ENCODE measurements at places on chromosomes 6 and 20.

DNA sequence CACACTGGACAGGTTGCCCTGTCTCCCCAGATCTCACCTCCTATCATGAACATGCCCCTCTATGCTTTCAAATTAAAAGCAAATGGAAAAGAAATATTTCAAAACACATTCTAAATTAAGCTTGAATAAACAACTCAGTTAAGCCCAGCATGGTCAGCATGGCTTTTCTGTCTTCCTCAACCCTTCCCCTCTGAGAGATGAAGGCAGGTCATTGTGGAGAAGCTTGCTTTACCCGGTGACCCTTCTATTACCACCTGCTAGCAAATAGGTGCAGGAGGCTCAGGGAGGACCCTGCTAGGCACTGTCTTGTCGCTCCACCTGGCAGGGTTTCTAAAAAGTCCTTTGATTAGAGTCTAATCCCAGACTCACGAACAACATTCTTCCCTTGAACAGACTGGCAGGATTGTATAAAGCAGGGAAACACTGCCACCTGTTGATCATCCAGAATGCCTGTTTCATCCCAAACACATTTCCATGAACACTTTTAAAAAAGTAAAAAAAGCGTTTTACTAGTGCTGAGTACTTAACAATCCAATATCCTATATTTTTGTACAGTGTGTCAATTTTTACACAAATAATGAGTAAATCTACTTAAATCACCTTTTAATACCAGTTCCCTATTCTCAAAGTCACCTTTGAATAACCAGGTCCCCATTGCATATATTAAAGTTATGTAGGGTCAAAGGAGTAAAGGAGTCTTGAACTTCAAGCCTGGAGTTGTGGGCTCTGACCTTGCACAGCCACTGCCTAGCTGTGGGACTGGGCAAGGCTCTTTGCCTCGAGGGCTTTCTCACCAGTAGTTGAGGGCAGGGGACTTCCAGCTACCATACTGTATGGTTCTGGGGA lies 75.5 kb downstream of the GPR6 start:
- no peak for DNase-seq

- no peak for DNase-seq
Observed at GRCh38 chr20:38799203-38799602, 6.3 kb upstream of the PPP1R16B start.

DNA sequence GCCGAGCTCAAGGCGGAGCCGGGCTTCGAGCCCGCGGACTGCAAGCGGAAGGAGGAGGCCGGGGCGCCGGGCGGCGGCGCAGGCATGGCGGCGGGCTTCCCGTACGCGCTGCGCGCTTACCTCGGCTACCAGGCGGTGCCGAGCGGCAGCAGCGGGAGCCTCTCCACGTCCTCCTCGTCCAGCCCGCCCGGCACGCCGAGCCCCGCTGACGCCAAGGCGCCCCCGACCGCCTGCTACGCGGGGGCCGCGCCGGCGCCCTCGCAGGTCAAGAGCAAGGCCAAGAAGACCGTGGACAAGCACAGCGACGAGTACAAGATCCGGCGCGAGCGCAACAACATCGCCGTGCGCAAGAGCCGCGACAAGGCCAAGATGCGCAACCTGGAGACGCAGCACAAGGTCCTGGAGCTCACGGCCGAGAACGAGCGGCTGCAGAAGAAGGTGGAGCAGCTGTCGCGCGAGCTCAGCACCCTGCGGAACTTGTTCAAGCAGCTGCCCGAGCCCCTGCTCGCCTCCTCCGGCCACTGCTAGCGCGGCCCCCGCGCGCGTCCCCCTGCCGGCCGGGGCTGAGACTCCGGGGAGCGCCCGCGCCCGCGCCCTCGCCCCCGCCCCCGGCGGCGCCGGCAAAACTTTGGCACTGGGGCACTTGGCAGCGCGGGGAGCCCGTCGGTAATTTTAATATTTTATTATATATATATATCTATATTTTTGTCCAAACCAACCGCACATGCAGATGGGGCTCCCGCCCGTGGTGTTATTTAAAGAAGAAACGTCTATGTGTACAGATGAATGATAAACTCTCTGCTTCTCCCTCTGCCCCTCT lies 1.1 kb downstream of the CEBPB start:
- DNase-seq, result peak; percentile 20

GRCh38 chr20:11242320-11242719 lies 568.5 kb upstream of the JAG1 start:
- no peak for DNase-seq

DNA sequence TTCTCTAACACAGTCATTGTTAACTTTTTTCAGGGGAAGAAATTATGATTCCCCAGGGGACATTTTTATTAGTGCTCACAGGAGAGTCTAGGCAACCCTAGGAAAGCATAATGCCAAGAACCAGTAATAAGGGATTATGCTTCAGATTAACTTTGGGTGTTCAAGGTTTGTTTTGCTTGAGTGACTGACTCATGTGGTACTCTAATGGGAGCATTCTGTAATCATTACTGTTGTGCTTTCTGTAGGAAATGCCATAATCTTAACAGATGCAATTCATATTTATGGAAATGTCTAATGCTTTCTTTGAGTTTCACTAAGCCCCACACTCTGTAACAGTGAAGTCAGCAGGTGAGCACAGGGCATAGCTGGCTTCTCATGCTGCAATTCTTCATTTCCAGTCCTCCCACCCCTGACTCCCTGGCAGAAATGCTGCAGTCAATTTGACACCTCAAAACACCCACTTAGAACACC lies 263.4 kb upstream of the MAN1A1 start:
- DNase-seq, result no peak

GRCh38 chr6:121830736-121831135 lies 395.3 kb downstream of the GJA1 start:
- DNase-seq, result no peak

DNA sequence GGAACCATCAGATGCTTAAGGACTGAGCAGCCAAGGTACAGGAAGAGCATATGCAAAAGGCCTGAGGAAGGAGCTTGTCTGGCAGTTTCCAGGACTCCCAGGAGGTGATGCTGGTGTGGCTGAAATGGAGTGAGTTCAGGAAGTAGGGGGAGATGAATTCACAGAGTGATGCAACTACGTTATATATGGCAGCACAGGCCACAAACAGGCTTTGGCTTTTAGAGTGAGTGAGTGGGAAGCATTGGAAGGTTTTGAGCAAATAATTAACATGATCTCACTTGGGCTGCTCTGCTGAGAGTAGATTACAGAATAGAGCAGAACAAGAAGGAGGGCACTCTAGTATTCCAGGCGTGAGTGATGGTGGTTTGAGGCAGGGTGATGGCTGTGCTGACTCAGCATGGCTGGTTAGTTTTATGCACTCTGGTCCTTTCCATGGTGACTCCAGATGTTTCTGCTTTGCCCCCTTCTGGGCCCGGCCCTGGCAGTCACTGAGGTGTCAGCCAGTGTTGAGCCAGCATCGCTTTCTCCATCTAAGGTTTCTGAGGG lies 6.5 kb downstream of the BTN2A2 start:
- DNase-seq, result no peak

- DNase-seq, result no peak
Observed at GRCh38 chr20:58921564-58921963, 59.5 kb upstream of the NELFCD start.

- DNase-seq, result no peak
Observed at GRCh38 chr6:155694419-155694790, 238.8 kb upstream of the NOX3 start.

GRCh38 chr6:142679907-142680700 lies 264.9 kb downstream of the HIVEP2 start:
- peak; percentile 3 for DNase-seq

DNA sequence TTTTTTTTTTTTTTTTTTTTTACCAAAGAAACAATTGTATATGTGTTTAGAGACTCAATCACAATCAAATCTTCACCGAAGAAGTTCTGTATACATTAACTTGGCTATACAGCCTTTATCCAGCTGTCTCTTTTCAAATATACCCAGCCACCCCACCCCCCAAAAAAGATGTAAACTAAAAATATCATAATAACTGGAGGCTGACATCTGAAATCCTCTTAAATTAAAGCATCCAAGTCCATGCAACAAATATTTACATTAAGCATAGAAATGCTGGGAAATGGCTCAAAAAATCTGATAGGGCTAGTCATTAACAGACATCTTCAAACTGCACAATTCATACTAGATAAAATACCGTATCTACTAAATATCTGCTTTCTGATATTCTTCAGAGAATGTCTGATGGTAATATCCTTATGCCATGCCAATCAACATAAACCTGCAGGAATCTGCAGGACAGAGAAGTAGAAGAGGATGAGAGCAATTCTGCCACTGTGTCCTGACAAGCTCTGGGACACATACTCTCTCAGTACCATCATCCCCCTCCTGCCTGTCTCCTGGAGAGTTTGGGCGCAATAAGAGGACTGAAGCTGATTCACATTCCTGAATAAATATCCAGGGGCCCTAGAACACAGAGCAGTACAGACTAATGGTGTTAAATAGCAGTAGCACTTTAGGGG lies 152.4 kb downstream of the KIF6 start:
- DNase-seq, result no peak

Measured in stimulated activated CD8-positive, alpha-beta memory T cell treated with anti-CD3 and anti-CD28 coated beads, Interleukin-7, amount 100 ng/mL, for 1 hour (primary cell).